WTC11 (cell line): ENCODE measurements at places on chromosomes 5 and 9. TPM values are rescaled to one million over a fixed set of nuclear protein-coding genes. Genes with fewer than 3 reads are reported as not detected.

DNA sequence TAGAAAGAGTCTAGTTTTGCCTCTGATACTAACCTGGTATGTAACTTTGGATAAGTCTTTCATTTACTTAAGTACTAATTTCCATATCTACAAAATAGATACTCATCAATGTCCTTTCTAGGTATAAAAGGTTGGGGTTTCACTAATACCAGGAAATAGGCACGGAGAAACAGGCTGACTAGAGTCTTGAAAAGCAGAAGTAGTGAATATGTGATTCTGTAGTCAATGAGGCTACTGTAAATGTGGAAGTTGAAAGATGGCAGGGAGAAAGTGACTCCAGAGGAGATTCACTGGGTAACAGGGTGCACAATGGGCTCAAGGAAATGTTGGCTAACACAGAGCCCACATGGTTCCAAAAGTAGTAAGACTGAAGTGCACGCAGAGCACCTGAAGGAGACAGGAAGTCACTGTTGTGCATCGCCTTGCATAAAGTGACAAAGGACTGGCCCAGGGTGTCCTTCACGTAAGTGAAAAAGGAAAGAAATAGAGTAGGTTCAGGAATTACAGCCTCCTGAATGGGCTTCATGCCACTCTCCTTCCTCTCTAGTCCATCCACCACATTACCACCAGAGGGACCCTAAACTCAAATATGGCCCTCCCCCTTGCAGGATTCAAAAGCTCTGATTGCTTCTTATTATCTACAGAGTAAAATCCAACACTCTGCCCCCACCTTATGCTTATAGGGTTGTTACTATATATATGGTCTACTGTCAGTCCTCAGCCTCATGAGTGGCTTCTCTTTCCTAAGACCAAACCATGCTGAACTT is 288.0 kb upstream of the SMARCA2 start:
- no peak overlapping the region for H3K27ac ChIP-seq
- peak; percentile 22 for DNase-seq
- no peak overlapping the region for H3K4me3 ChIP-seq
- H3K4me1 ChIP-seq, result peaks cover 17% of the 10 kb centered on the region
- H3K27me3 ChIP-seq, result peaks cover 3% of the 10 kb centered on the region
- no peaks in the 10 kb centered on the region for H3K36me3 ChIP-seq

GRCh38 chr9:92180669-92181181 is 65.5 kb upstream of the SPTLC1 start:
- no peaks in the 10 kb centered on the region for H3K27me3 ChIP-seq
- no peak overlapping the region for H3K4me3 ChIP-seq
- H3K36me3 ChIP-seq, result peaks cover 13% of the 10 kb centered on the region
- no peak for DNase-seq

PAEP gene
- total RNA-seq, result not detected in 3 replicates

DNA sequence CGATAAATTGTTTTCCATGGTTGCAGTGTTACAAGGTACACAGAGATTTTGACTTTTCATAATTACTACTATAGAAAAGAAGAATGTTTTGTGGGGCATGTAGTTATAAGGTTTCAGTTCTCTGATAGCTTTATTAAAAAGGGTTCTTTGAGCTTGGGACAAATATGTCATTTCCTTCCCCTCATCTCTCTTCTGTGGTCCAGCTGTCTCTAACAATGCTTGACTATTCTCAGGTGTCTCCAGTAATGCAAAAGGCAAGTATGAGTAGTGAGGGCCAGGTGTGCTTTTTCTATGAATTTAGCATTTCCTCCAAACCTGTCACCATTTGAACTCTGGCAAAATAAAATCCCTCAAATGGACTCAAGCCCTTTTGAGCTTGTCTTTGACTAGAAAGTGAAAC is 84.3 kb downstream of the SLF1 start:
- H3K4me1 ChIP-seq, result peaks cover 12% of the 10 kb centered on the region
- peaks cover 23% of the 10 kb centered on the region for H3K36me3 ChIP-seq
- no peaks in the 10 kb centered on the region for H3K27me3 ChIP-seq

FOXI1 gene
- total RNA-seq, result not detected in 3 replicates

DNA sequence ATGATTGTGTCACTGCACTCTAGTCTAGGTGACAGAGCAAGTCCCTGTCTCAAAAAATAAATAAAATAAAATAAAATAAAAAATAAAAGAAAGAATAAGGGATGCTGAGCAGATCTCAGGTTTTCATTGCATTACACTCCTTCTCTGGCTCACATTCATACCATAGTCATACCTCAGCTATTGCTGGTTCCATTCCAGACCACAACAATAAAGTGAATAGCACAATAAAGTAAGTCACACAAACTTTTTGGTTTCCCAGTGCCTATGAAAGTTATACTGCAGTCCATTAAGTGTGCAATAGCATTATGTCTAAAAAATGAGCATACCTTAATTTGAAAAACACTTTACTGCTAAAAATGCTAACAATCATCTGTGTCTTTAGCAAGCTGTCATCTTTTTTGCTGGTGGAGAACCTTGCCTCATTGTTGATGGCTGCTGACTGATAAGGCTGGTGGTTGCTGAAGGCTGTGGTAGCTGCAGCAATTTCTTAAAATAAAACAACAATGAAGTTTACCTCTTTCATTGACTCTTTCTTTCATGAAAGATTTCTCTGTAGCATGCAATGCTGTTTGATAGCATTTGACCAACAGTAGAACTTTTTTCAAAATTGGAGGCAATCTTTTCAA is 415.7 kb downstream of the ZNF608 start:
- no peak overlapping the region for H3K4me3 ChIP-seq
- no peak for DNase-seq
- peaks cover 19% of the 10 kb centered on the region for H3K36me3 ChIP-seq
- peaks cover 7% of the 10 kb centered on the region for H3K27me3 ChIP-seq
- H3K4me1 ChIP-seq, result no peaks in the 10 kb centered on the region

DNA sequence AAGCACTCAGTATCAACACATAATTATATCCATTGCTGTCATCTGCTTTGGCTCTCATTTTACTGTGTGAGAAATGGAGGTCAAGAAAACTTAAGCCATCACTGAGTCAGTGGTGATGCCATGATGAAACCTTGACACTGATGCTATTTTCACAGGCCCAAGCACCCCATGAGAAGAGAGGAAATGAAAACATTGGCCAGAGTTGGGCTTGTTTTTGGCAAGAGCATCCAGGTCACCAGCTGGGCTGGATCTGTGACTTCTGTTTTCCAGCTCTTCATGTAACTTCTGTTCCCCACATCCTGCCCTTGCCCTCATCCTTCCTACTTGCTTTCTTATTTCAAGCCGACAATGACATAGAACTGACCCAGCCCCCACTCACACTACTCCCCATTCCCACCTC is 10.0 kb downstream of the LCP2 start:
- peaks cover 44% of the 10 kb centered on the region for H3K36me3 ChIP-seq
- H3K27ac ChIP-seq, result no peak overlapping the region
- DNase-seq, result no peak

- DNase-seq, result no peak
- H3K27ac ChIP-seq, result no peak overlapping the region
- no peaks in the 10 kb centered on the region for H3K27me3 ChIP-seq
- H3K4me3 ChIP-seq, result no peak overlapping the region
- H3K36me3 ChIP-seq, result no peaks in the 10 kb centered on the region
- H3K4me1 ChIP-seq, result peaks cover 10% of the 10 kb centered on the region; the same call in 1 of the 2 replicates
These were observed 69.4 kb upstream of the ADAMTSL1 start for GRCh38 chr9:18404434-18405029.

ANKDD1B gene
- 0.07 to 0.28 TPM (median 0.14 TPM) in 3 replicates for total RNA-seq

HAND1 gene
- not detected in 3 replicates for total RNA-seq

GLDC gene
- total RNA-seq, result 136 to 153 TPM (median 145 TPM) in 3 replicates

GRCh38 chr9:32706004-32706724 is 70.7 kb upstream of the TAF1L start:
- peaks cover 10% of the 10 kb centered on the region for H3K4me1 ChIP-seq
- DNase-seq, result peak; percentile 24
- H3K36me3 ChIP-seq, result peaks cover 11% of the 10 kb centered on the region
- H3K27me3 ChIP-seq, result peaks cover 7% of the 10 kb centered on the region
- no peak overlapping the region for H3K4me3 ChIP-seq

DNA sequence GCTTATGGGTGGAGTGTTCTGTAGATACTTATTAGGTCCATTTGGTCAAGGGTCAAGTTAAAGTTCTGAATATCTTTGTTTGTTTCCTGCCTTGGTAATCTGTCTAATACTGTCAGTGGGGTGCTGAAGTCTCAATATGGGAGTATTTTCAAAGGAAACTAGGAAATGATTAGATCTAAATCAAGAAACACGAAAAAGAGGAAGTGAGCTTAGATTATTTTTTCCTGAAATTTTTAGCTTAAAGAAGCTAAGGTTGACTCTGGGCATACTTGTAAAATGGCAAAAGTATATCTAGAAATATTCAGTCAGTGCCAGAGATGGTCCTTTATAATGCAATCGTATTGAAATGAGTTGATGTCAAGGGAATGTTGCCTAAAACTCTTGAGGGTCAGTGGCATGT is 313.5 kb downstream of the ICE1 start:
- no peak for DNase-seq
- H3K4me3 ChIP-seq, result no peak overlapping the region
- no peak overlapping the region for H3K27ac ChIP-seq
- no peaks in the 10 kb centered on the region; the same call in 1 of the 2 replicates for H3K27me3 ChIP-seq

DNA sequence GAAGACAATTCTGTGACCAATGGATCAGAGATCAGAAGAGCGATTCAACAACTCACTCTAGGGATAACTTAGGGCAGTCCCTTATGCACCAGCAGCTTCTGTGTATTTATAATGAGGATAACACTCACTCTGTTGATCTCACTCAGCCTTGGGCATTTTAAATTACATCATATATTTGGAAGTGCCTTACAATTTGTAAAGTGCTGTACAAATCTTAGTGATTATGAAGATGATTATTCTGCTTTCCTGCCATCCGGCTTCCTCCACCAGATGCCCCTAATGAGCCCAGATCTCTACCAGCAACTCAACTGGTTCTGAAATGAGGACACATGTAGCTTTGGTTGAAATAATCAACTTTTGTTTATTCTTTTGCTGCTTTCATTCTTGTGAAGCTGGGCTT is 105.3 kb downstream of the PCSK1 start:
- H3K27ac ChIP-seq, result no peak overlapping the region
- H3K27me3 ChIP-seq, result no peaks in the 10 kb centered on the region
- DNase-seq, result no peak
- no peak overlapping the region for H3K4me3 ChIP-seq

RASEF gene
- 6.5 to 8.2 TPM (median 7.3 TPM) in 3 replicates for total RNA-seq

HMCN2 gene
- 5.6 to 12.4 TPM (median 10.8 TPM) in 3 replicates for total RNA-seq

SLC22A4 gene
- 0.34 to 0.50 TPM (median 0.35 TPM) in 3 replicates for total RNA-seq

GRCh38 chr5:125311743-125312142 is 565.3 kb upstream of the ZNF608 start:
- H3K27ac ChIP-seq, result no peak overlapping the region
- DNase-seq, result no peak
- H3K36me3 ChIP-seq, result peaks cover 50% of the 10 kb centered on the region
- no peak overlapping the region for H3K4me3 ChIP-seq

CBY3 gene
- total RNA-seq, result 0.25 to 0.37 TPM (median 0.25 TPM) in 3 replicates

GRCh38 chr5:61631438-61631941 is 299.4 kb downstream of the ZSWIM6 start:
- H3K4me3 ChIP-seq, result no peak overlapping the region
- no peak for DNase-seq
- H3K27ac ChIP-seq, result peak overlapping the region; percentile 82
- H3K36me3 ChIP-seq, result no peaks in the 10 kb centered on the region
- H3K27me3 ChIP-seq, result no peaks in the 10 kb centered on the region; the same call in 1 of the 2 replicates

- H3K36me3 ChIP-seq, result no peaks in the 10 kb centered on the region
- no peak overlapping the region for H3K4me3 ChIP-seq
- no peak overlapping the region for H3K27ac ChIP-seq
- no peak for DNase-seq
- peaks cover 4% of the 10 kb centered on the region for H3K4me1 ChIP-seq
These were observed 5.1 kb upstream of the DCAF12 start for GRCh38 chr9:34131571-34131970.

GRCh38 chr9:91915524-91916263 is 34.3 kb downstream of the ROR2 start:
- no peak overlapping the region for H3K4me3 ChIP-seq
- no peak overlapping the region for H3K27ac ChIP-seq
- no peaks in the 10 kb centered on the region; the same call in 1 of the 2 replicates for H3K36me3 ChIP-seq
- H3K27me3 ChIP-seq, result peaks cover 22% of the 10 kb centered on the region
- peaks cover 24% of the 10 kb centered on the region for H3K4me1 ChIP-seq

- no peak overlapping the region for H3K27ac ChIP-seq
- no peak overlapping the region for H3K4me3 ChIP-seq
- H3K27me3 ChIP-seq, result peaks cover 10% of the 10 kb centered on the region
These were observed 106.6 kb downstream of the PDE8B start for GRCh38 chr5:77316871-77317661.

DNA sequence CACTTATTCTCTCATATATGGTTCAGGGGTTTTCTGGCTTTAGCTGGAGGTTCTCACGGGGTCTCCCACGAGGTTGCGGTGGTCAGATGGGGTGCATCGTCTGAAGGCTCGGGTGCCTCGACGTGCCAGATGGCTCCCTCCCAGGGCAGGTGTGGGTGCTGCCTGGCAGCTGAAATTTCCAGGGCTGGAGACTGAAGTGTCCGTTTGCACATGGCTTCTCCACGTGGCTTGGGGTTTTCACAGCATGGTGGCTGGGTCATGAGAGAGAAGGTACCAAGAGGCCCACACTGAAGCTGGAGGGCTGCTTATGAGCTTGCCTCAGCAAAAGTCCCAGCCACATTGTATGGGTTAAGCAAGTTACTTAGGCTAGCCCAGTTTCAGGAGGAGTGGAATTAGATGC is 218.6 kb downstream of the AGTPBP1 start:
- peaks cover 54% of the 10 kb centered on the region for H3K27me3 ChIP-seq
- peaks cover 7% of the 10 kb centered on the region for H3K4me1 ChIP-seq
- peak overlapping the region; percentile 77 for H3K4me3 ChIP-seq
- no peak for DNase-seq
- no peak overlapping the region for H3K27ac ChIP-seq
- no peaks in the 10 kb centered on the region for H3K36me3 ChIP-seq

- DNase-seq, result no peak
- no peaks in the 10 kb centered on the region for H3K27me3 ChIP-seq
- H3K36me3 ChIP-seq, result no peaks in the 10 kb centered on the region
- no peak overlapping the region for H3K27ac ChIP-seq
These were observed 99.5 kb downstream of the PJA2 start for GRCh38 chr5:109310315-109310714.

- H3K4me3 ChIP-seq, result peak overlapping the region; percentile 60
- peaks cover 43% of the 10 kb centered on the region for H3K27me3 ChIP-seq
- H3K36me3 ChIP-seq, result no peaks in the 10 kb centered on the region
- no peak overlapping the region for H3K27ac ChIP-seq
These were observed 524 bp downstream of the PRR7 start for GRCh38 chr5:177447066-177447610.

DNA sequence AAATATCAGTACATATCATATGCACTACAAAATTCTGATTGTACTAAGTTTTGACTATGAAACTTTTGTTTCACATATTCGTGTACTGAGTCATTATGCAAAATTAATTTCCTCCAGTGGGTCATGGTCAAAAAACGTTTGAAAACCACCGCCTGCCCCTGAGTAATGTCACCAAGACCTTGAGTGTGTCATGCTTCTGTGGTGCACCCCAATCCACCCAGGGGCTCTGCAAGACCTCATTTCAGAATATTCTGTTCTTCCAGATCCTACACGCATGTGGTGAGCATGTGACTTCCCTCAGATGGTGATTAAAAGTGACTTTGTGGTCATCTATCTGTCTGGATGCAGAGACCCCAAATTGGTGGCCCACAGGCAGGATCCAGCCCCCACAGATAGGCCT is 31.0 kb downstream of the ABLIM3 start:
- no peak overlapping the region for H3K27ac ChIP-seq
- no peaks in the 10 kb centered on the region for H3K36me3 ChIP-seq
- no peak overlapping the region for H3K4me3 ChIP-seq
- no peak for DNase-seq

GRCh38 chr5:127988146-127988760 is 95.3 kb upstream of the SLC12A2 start:
- no peak overlapping the region for H3K27ac ChIP-seq
- H3K27me3 ChIP-seq, result no peaks in the 10 kb centered on the region
- no peak for DNase-seq
- H3K4me1 ChIP-seq, result no peaks in the 10 kb centered on the region
- H3K4me3 ChIP-seq, result no peak overlapping the region
- no peaks in the 10 kb centered on the region for H3K36me3 ChIP-seq
